Activated gamma-delta T cell treated with anti-CD3 and anti-CD28 coated beads, Interleukin-2, amount 50 U/mL, for 16 hours (primary cell): ENCODE measurements at places on chromosomes 5 and 9.
A peak's percentile ranks its signal among the peaks of the same experiment; 100 is the strongest.

- no peak for DNase-seq
Observed at GRCh38 chr5:68838157-68838718, 255.6 kb upstream of the SLC30A5 start.

GRCh38 chr5:80632700-80633099 lies 21.8 kb upstream of the MSH3 start:
- no peak for DNase-seq

DNA sequence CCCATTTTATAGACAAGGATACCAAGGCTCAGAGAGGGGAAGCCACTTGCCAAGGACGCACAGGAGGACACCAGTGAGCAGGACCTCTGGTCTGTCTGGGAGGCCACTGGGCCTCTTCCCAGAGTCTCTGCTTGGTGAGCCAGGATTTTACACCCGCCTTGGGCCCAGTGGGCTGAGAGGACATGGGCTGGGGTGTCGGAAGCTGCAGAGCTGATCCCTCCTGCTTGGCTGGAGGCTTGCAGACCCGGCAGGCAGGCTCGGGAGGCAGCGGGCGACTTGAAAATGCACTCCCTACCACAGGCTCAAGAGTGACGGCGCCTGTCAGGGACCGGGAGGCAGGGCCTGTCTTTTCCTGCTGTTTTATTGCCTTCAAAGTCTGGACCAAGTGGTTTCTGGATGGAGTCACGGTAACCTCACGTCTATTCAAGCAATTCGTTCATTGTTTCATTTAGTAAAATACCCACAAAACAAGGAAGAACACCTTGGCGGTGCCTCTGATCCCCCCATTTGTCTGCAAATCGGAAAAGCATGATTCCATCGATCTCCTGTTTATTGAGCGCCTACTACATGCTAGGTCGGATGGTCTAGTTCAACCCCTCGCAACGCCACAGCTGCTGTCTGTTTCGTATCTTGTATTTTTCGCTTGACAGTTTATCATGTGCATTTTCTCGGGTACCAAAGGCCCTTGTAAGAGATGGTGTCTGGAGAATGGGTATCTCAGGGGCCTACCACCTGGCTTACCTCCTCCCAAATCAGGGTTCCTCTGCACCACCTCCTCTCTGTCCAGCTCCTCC lies 108.1 kb upstream of the IER5L start:
- no peak for DNase-seq

GRCh38 chr5:123429221-123429954 lies 6.2 kb upstream of the CEP120 start:
- no peak for DNase-seq

DNA sequence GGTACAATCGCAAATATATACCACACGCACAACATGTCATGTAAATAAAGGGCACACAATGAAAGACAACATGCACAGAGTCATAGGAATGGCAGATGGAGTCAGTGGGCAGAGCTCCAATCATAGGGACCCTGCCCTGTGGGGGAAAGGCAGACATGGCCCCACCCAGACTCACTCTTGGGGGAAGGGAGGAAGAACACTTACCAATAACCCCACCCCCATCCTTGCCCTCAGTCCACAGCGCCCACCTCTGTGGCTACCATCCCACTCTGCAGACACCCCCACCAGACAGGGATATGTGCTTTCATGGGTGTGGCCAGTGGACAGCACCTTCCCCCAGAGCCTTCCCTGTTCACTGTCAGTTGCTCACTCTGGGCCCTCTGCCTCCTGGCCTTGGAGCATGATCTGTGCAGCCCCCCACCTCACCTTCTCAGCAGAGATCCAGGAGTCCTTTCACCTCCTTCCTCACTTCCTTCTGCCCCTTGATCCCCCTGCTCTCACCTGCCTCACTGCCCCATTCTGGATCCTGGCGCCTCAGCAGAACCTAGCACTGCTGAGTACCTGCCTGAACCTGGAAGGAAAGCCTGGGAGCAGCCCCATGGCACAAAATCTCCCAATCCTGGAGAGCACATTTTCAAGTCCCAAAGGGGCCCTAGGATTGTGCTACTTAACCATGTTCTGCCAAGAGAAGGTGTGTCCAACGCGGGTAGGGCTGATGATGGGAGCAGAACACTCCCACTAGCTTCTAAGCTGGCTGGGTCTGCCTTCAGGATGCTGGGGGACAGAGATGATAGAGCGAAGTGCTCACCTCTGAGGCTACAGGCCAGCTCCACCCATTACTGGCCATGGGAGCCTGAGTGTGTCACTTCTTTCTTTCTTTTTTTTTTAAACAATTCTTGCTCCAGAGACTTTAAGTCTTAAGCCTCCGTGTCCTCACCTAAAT lies 1.5 kb upstream of the PHF19 start:
- no peak for DNase-seq

DNA sequence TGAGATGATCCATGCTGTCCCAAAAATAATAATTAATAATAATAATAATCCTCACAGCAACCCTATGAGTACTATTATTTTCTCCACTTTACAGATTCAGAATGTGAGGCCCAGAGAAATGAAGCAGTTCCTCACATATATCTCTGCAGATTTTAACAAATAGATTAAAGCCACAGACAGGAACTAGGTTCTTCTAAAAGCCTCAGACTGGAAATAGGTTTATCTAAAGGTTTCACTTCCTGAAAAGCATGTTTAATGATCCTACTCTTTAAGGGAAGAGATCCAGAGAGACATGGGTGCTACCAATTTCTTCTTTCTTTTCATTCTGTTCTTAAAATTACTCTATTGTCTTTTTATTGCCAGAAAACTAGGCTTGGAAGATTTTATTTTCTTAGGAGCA lies 1079.4 kb upstream of the COX7C start:
- DNase-seq: no peak

- no peak for DNase-seq
Observed at GRCh38 chr5:139912804-139913203, 117.2 kb downstream of the PSD2 start.

- no peak for DNase-seq
Observed at GRCh38 chr9:133525677-133526076, 918 bp upstream of the MYMK start.

GRCh38 chr5:133428072-133428660 lies 184.2 kb downstream of the FSTL4 start:
- DNase-seq: no peak

DNA sequence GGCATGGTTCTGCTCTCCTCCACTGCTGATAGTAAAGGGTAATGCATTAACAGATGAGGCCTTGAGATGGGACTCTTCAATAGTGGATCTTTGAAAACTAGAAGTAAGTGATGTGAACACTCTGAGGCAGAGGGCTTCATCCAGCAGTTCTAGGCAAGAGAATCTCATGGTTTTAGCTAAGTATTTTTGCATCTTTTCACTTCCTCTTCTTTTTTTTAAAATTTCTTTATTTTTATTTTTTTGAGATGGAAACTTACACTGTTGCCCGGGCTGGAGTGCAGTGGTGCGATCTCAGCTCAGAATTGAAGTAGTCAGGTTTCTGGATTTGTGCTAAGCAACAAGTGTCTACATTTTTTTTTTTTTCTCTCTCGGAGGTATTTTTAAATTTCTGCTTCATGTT lies 101.9 kb downstream of the MTRR start:
- DNase-seq: no peak

DNA sequence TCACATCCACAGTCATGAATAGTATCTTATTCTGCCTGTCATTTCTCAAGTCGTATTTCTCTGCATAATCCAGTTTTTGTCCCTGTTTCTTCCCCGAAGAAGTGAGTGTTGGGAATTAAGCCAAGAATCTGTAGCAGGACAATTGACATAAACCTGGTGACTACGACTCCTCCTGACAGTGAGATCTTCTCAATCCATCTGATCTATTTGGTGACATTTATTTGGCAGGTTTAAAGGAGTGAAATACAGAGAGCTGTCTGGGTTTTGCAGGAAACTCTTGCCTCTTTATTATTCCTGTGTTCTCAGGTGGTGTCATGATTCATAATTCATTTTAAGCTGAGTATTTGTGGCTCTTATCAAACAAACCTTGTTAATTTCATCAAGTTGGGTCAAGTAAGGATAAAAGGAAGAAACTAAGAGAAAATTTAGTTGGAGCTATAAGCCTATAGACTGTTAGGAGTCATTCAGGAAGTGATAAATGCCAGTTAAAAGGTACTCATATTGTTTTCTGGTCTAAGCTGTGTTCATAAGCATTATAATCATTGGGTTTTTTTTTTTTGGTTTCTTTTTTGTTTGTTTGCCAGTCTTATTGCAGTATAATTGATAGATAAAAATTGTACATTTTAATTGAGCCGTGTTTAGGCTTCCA lies 95.9 kb upstream of the PCSK1 start:
- DNase-seq: no peak

DNA sequence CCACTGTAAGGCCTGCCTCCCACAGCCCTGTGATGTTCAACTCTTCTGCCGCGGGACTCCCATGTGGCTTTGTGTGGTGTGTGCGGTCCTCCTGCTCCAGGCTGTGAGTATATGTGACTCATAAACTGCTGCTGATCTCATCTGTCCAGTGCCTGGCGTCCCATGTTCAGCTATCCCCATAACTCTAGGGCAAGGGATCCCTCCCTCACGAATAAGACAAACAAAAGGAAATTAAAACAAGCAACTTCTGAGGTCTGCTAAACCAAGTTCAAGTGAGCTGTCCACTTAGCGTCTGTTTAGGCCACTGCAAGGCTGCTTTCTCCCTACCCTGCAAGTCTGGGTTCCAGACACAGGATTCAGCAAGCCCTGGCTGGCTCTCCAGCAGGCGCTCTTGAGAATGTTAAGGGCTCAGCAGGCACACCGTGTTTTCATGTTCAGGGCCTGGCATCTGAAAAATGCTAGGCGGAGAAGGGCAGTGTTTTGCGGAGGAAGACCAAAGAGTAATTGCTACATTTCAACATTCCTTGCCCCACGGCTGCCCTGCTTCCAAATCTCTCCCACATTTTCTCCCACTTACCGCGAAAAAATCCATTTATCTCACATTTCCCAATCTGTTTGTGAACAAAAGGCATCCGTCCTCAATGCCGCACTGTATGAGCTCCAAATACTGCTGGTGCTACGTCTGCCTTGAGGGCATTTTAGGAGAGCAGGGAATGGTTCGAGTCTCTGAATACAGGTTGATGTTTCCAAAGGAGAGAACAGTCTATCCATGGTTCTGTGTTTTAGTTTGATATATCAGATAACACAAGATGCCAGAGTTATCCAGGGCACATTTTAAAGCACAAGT lies 280.2 kb downstream of the SEMA5A start:
- DNase-seq: no peak

- DNase-seq: peak; percentile 29
Observed at GRCh38 chr9:35114113-35114839, 1.4 kb downstream of the ATOSB start.

DNA sequence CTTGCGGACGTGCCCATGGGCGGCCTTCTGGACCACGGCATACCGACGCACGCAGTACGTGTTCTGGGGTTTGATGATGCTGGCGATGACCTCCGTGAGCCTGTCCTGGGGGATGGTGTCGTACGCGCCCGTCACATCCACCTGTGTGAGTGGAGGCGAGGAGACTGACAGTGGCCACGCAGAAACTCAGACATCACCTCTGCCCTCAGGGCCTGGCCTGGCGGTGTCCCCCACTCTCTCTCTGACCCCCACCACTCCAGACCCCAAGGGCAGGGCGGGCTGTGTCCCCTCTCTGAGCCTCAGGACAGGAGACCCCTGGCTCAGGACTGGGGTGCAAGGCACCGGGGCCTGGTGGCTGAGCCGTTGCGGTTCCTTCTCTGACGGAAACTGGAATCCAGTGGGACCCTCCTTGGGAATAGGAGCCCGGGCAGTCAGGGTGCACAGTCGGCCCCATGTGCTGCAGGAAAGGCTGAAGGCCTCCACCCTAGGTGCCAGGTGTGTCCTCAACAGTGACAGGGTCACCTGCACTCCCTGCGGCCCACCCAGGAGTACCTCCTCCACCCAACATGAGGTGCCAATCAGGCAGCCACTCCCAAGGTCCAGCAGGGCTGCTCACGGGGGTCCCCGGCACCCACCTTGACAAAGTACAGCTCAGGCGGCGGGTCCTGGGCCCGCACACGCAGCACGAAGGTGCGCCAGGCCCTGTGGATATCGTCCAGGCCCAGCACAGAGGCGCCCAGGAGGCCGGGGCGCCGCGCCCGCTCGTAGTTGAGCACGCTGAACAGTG lies 16.0 kb downstream of the TERT start:
- DNase-seq: no peak

GRCh38 chr9:6909181-6909580 lies 151.4 kb downstream of the KDM4C start:
- DNase-seq: no peak

DNA sequence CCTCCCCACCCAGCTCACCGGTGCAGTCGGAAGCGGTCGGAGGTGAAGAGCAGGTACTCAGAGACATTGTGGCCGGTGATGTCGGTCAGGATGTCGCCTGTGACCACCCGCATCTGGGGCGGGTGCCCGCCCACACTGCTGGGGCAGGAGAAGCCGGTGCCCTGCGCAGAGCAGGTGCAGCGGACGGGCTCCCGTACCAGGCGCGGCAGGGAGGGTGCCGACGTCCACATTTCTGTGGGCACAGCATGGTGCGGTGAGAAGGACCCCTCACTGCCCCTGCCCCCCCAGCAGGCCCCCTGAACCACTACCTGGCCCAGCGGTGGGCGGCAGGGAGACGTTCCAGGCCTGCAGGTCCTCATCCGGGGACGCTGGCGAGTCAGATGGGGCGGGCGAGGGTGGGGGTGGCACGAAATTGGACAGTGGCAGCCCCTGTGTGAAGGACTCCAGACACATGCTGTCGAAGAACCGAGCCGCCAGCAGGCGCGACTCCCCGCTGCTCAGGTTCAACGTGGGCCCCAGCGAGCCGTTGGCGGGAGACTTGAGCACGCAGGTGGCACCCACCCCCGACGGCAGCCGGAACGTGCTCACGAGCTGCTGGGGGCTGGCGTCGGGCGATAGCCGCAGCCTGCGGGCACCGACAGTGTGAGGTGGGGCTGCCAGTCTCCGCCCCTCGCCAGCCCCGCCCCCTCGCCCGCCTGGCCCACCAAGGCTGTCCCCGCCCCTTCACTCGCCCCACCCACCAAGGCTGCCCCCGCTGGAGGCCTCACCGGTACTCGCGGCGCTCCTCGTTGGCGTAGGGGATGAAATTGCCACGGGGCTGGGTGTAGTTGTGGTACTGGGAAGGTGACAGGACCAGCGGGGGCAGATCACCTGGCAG lies 15.1 kb downstream of the ABCA2 start:
- DNase-seq: no peak

- no peak for DNase-seq
Observed at GRCh38 chr5:17482790-17483189, 15.2 kb upstream of the TAF11L2 start.

GRCh38 chr9:117722108-117722761 lies 18.0 kb downstream of the TLR4 start:
- no peak for DNase-seq

GRCh38 chr9:132944294-132945185 lies at the start of gene TSC1:
TSC1 (minus strand) TSS chr9:132944616; CDS start chr9:132928872, 15,744 bp downstream.
- DNase-seq: peak; percentile 98

DNA sequence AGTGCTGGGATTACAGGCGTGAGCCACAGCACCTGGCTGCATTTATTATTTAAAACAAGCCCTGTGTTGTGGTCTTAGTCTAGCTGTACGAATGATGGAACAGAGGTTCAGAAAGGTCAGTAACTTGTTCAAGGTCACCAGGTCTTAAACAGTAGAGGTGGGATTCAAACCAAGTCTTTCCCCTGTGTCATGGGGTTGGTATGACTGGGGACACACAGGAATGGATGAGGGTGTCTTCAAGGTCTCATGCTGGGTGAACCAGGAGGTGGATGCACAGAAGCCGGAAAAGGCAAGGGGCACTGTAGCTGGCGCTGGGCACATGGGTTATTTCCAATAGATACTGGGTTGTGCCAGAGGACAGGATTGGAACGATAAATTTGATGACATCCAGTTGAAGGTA lies 32.2 kb upstream of the TJP2 start:
- DNase-seq: no peak

- peak; percentile 36 for DNase-seq
Observed at GRCh38 chr5:38453506-38453905, 102.9 kb downstream of the LIFR start.
